DND-41 (cell line): ENCODE measurements at places on chromosomes 11 and 22.

DNA sequence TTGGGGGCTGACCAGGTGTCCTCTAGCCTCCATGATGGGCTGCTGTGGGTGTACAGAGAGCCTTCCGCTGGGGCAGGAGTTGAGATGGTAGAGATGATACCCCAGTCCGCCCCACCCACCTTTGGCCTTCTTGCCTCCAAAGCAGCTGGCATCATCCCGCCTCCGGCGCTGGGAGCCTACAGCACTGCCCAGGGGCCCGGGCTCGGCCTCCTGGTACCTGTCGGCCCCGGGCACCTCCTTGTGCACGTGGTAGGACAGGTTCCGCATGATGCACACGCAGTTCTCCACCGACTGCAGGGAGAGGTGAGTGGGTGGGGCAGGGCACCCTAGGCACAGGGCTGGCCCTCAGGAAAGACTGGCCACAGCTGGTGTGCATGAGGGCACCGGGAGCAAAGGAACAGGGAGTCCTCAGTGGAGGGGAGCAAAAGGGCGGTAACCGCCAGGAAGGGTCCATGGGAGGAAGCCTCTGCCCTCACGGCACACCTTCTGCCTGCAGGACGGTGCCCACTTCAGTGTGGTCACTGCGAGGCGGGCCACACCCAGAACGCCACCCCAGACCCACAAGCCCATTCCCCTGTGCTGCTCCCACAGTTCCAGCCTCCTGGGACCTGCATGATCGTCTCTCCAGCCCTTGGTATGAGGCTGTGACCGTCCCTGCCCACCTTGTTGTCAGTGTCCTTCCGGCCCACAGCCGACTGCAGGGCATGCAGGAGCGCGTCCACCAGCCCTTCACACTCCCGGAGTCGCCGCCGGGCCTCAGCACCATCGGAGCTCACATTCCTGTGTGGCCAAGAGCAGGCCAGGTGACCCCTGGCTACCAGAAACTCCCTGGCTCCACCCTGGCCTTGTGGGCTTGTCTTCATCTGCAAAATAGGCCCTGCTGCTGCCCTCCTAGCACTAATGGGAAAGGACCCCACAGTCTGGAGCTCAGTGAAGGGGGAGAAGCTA lies 36.0 kb upstream of the TXNRD2 start:
- DNase-seq: no peak

GRCh38 chr11:112297248-112297866 lies 36.7 kb upstream of the PLET1 start:
- peak; percentile 64 for DNase-seq

- no peak for DNase-seq
Measured at GRCh38 chr11:15618583-15619032, 503.9 kb downstream of the INSC start.

DNA sequence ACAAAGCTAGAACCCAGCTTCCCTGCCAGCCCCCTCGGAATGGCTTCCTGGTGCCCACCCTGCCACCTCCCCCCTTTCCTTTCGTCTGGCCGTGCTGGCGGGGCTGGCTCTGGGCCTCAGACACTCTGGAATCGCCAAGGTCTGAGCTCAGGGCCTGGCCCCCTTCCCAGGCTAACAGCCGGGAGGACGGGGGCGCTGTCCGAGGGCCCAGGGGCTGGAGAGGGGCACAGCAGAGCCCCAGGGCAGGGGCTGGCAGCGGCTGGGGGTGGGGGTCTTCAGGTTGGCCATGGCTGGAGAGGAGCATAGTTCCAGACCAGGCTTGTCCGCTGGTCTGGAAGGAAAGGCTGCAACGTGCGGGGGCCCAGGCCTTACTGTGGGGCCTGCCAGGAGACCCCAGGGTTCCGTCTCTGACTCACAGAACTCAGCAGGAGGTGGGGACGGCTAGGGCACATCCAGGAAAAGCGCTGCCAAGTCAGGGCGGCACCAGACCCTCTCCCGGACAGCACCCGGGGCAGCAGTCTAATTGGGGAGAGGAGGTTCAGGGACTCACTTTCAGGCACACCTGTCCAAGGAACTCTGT lies 861 bp upstream of the LTBP3 start:
- DNase-seq: no peak

DNA sequence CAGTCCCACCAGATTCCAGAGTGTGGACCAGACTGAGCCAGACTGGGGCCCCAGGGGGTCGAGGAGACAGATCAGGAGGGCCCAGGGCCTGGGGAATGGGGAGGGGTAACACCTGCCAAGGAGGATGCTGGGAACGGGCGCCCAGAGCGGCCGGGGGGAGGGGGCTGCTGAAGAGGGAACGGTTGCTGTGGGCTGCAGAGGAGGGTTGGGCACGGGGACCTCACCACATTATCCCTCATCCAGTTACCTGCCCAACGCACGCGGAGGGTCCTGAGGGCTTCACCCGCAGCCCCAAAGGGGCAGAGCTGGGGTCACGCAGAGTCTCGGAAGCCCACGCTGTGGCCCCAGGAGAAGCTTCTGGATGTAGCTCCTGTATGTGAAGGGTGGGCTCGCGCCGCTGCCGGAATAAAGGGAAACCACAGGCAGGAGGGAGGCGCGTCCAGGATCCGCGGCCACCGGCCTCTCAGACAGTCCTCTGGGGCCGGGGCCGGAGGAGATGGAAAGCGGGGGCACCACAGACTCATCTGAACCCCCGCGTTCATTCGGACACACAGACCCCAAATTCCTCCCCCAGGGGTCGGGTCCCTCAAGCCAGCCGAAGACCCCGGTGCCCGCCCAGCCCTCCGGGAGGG lies 866 bp upstream of the SELENOO start:
- peak; percentile 35 for DNase-seq

DNA sequence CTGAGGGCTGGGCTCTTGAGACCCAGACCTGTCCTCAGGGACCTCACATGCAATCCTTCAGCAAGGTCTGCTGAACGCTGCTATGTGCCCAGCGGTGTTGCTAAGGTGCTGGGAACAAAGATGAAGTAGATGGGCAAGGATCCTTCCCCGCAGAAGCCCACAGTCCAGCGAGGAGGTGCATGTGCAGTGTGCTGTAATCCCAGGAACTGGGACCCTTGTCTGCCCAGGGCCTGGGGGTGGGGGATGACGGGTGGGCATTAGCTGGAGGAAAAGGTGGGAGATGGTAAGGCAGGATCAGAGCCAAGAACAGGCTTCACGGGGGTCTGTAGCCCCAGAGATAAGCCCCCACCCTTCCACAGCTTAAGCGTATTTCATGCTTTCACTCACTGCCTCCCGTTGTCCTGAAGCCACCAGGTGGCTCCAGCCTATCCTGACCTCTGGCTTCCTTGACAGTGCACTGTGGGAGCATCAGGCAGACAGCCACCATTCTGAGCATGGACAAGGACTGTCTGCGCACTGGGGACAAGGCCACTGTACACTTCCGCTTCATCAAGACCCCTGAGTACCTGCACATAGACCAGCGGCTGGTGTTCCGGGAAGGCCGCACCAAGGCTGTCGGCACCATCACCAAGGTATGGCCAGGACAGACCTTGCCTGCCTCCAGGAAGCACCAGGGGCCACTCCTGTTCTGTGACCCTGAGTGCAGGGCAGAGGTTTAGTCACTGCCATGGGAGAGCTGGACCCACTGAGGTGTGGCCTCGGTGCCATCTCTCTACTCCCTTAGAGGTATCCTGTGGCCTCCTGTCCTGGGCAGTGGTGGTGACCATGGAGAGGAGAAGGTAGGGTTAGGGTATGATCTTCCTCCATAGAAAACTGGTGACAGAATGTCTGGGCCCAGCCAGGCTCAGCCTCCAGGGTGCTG lies 22.0 kb downstream of the GTPBP1 start:
- no peak for DNase-seq

DNA sequence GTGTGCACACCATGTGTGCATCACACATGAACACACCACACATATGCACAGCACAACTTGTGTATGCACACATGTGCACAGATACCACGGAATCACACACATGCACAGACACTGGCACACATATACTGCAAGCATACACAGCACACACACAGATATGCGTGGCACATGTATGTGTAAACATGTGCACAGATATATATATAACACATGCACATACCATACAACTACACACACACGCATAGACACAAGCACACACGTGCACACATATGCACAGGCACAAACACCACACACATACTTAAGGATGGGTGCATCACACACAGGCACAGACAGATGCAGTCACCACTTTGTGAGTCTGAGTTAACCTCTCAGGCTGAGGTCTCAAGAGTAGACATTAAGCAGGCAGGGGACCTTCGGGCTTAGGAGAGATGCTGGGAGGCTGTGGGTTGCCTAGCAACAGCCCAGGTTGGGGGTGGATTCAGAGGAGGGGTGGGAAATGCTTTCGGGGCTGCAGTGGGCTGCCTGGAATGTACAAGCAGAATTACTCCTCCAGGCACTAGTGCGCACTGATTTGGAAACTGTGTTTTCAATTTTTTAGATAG lies 82.9 kb downstream of the MYO18B start:
- no peak for DNase-seq

DNA sequence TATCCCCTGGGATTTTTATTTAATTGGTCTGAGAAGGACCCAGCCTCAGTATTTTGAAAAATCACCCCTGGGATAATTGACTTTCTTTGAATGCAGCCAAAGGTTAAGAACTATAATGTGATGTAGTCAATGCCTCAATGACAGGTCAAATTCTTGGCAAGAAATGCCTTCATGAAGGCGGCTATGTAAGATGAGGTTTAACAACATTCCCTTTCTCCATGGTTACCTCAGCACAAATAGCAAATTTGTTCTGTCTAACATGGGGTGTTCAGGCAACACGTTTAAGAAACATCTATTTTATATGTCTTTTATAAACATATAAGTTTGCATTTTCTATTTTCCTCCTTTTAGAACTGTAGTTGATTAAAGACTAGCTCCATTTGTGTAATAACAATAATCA lies 5.3 kb downstream of the SLN start:
- DNase-seq: no peak

GRCh38 chr11:122775675-122776271 lies 62.5 kb upstream of the CRTAM start:
- no peak for DNase-seq

DNA sequence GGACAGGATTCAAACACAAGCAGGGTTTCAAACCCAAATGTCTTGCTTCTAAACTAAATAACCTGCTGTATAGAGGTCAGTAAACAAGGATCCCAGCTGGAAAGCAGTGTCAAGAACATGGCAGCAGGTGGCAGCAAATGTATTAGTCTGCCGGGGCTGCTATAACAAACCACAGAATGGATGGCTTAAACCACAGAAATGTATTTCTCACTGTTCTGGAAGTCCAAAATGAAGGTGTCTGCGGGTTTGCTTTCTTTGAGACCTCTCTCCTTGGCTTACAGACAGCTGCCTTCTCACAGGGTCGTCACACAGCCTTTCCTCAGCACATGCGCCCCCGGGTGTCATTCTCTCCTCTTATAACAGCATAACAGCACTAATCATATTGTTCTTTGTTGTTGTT lies 65.1 kb upstream of the LRRC55 start:
- peak; percentile 31 for DNase-seq
